Kidney epithelial cell (primary cell): ENCODE measurements at places on chromosomes 7 and 10.

DNA sequence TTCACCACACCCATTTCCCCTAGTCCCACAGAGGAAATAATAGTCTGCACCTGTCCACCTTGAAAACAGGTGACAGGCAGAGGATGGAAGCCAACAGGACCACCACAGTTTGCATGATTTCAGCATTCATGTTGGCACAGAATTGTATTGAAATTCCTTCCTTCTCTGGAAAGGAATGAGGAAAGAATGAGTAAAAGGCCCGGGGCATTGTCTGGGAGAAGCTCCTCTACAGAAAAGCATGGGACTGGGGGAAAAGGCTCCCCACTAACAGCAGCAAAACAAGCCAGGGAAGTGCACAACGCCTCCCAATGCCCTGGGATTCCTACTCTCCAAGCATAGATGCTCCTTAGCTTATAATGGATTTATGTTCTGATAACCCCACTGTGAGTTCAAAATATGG is 28.5 kb upstream of the TOMM7 start:
- no peak for DNase-seq

GRCh38 chr7:138036135-138036534 is 34.2 kb upstream of the CREB3L2 start:
- no peak for DNase-seq

DNA sequence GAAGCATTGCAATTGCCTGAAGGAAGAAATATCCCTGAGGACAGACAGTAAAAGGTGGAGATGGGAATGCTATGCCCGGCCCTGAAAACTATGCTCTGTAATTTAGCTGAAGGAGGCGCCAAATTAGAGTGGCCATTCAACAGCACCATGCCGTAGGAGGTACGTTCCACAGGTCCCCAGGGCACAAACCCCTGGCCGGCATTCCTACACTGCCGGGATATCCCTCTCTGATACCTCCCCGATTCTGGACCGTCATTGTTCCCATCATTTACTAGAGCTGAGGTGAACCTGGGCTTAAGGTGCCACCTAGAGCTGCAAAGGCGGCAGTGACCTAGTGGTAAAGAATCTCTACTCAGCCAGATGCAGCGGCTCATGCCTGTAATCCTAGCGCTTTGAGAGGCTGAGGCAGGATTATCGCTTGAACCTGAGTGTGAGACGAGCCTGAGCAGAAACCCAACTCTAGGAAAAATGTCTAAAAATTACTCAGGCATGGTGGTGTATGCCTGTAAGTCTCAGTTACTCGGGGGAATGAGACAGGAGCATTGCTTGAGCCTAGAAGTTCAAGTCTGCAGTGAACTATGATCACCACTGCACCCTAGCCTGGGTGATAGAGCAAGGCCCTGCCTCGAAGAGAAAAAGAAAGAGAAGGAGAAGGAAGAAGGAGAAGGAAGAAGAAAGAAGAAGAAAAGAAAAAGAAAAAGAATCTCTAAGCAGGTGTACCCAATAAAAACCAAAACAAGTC is 53.0 kb upstream of the TNKS2 start:
- peak; percentile 9 for DNase-seq

GRCh38 chr10:100347568-100348195 is 649 bp downstream of the SCD start:
- no peak for DNase-seq
